Stimulated activated CD8-positive, alpha-beta memory T cell treated with anti-CD3 and anti-CD28 coated beads, Interleukin-2, amount 100 ng/mL, for 1 hour (primary cell): ENCODE measurements at places on chromosomes 11 and 22.

DNA sequence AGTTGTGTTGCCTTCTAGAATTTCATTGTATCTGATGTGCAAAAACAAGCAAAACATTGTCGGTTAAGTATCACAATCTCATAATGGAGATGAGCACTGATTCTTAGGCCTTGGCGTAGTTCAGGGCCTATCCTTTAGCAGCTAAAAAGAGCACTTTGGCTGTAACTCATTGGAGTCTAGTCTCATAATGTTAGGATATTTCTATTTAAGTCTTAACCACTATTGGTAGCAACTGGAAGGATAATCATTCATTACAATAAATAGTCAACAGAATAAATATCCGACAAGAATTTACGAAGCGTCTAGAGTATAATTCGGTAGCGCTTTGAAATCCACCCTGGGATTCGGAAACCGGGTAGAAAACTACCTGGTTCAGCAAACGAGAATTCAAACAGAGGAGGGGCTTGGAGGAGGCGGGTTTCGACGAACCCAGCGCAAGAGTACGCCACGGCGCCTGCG is 461 bp upstream of the EED start:
- DNase-seq = peak; percentile 72

DNA sequence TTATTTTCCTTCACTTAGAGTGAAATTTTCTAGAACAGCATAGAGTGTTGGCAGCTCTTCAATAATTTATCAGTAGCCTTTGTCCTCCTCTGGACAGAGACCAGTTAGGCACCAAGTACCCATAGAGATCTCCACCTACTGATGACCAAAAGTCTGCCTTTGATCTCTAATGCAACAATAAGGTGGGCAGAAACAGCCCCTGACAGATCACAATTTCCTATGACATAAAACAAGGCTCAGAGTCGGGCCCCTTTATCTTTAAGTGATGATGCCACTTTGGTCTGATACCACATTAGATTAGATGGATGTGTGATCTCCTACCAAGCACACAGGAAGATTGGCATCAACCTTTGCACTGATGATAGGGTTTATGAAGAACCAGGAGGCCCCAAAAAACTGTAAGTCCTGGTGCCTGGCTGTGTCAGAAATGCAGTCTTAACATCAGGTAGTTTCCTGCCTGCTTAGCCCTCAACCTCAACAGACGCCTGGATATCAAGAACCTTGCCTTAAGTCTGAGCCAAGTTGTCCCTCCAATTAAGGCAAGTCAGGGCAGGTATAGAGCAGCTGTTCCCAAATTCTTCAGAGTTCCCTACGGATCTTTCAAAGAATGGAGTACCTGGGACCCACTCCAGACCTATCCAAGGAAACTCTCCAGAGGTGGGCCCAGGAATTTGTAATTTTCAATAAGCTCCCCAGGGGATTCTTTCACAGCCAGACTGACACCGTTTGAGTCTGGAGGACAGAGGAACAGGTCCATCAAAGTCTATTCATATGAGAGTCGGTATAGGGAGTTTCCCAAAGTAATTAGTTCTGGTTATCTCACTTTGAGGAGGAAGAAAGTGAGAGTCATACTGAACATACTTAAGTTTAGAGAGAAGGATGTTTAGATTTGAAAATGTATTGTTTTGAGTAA is 30.6 kb upstream of the TMPRSS4 start:
- peak; percentile 19 for DNase-seq

- no peak for DNase-seq
Observed at GRCh38 chr11:129268371-129268770, 76.2 kb upstream of the ARHGAP32 start.

- DNase-seq = no peak
Observed at GRCh38 chr22:19187716-19188563, 9.4 kb upstream of the SLC25A1 start.

DNA sequence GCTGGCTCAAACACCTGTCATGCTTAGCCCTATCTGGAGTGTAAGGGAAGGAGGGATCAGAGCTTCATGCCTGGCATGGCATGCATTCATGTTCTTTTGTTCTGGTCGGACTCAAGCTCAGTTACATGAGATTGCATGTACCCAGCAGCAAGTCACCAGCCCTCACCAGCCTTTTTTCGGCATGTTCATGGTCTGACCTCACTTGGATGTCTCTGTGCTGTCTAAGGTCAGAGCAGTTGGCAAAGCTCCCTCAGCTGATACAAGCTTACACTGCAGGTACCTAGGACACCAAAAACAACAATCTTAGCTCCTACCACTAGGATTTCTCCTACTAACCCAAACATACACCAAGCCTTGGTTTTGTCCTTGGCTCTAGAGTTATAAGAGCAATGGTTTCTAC is 152.6 kb downstream of the BARX2 start:
- DNase-seq = no peak

DNA sequence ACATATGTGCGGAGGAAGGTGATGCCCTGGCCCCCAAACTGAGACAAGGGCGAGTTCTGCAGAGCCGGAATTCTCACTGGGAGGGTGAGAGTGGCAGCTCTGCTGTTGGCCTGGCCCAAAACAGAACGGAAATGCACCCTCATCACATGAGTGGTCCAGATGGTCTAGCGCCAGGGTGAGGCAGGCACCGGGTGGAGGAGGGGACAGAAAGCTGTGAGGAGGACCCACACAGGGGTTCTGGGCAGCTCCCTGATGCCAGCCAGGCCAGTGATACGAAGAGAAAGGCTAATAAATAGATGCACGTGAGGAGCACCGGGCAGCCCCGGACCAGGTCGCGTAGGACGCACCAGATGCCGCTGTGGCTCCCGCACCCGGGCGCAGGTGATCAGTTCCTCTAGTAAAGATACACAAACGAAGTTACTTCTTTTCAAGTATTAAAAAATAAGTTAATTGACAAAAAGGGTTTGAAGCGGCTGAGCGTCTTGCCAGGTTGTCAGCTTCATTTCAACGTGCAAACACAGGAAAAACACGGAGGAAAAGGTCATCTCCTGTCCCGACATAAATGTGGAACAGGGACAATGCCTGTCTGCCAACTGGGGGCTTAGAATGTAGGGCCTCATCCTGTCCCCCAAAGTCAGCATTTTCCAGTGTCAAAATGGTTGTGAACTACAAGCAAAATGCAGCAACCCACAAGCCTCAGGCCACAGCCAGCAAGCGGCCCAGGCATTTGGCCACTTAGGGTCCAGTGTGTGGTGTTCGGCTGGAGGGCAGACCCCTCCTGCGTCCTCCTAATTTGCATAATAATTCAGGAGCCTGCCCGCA is 15.3 kb upstream of the BID start:
- DNase-seq = no peak

DNA sequence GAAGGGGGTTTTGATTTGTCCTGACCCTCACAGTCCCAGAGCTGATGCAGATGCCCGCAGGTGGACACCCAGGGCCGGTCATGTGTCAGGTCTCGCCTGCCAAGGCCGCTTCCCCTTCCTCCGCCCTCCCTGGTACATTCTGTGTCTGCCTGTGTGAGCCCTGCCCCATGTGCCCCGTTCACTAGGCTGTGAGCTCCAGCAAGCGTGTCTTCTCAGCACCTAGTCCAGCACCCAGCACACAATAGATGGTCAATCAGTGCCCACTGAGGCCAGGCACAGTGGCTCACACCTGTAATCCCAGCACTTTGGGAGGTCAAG is 29.9 kb upstream of the PPARA start:
- DNase-seq = no peak

DNA sequence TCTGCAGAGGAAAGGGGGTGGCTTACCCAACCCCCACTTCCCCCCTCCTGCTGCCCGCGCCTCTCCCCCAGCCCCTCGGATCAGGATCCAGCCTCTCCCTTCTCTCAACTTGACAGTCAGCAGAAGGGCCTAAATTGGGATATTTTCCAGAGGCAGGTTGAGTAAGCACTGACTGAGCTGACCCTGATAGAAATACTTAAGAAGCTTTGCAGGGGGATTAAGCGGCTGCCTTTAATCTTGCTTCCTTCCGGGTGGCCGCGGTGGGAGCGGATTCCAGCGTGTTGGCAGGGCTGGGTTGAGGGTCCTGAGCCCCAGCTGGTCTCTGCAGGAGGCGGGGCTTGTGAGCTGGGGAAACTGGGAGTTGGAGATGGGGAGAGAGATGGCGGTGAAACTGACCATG is 445.2 kb downstream of the NTM start:
- no peak for DNase-seq

DNA sequence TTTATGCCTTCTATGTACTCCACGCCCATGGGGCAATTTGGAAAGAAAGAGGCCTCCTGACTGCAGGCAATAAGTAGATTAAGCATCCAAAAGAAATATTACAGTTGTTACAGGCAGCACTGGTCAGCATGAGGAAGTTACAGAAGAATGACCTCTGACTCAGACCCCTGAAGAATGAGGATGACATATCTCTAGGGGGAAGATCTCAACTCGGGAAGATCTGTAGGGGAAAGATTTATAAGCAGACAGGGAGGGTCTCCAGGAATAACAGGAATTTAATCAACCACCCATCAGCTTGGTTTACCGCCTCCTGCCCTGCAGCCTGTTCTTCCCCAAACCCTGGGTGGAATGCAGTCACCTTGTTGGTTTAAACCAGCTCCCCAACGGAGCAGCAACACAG is 58.0 kb downstream of the RCN1 start:
- no peak for DNase-seq

DNA sequence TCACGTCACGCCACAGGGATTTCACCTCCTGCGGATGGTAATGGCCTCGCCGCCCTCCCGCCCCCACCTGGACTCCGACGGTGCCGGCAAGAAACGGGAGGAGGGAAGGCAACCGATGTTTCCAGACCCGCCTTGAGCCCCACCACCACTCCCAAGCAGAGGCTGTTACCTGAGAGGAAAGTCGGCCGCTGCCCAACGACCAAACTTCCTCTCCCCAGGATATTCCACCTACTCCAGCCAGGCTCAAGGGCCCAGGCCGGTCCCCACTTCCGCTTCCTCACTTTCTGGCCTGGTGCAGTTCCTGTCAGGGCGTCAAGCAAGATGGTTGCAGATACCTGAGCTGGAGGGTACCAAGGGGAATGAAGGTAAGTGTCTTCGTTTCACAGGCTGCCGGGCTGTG is at the start of gene ENTHD1:
Gene ENTHD1 (minus strand): TSS at position 235 of the 400 bp plus-strand sequence. CDS start 6,012 bp downstream, outside the sequence.
- no peak for DNase-seq

DNA sequence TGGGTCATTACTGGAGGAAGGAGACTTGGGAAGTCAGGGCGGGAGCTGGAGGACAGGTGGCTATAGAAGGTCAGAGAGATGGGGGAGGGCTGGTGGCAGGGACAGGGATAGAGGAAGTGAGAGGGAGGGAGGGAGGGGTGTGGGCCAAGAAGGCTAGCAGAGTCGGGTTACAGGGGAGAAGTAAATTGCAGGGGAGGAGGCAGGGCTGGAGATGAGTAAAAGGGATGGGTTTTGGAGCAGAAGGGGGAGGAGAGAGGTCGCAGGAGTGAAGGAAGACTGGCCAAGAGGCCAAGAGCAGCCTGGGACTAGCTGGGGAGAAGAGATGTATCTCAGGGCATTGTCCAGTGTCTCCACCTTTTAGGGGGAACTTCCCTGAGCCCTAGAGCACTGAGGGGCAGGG is 33.0 kb downstream of the LRRC10B start:
- DNase-seq = no peak

- DNase-seq = no peak
Observed at GRCh38 chr22:47902646-47903180, 1140.3 kb downstream of the TBC1D22A start.

DNA sequence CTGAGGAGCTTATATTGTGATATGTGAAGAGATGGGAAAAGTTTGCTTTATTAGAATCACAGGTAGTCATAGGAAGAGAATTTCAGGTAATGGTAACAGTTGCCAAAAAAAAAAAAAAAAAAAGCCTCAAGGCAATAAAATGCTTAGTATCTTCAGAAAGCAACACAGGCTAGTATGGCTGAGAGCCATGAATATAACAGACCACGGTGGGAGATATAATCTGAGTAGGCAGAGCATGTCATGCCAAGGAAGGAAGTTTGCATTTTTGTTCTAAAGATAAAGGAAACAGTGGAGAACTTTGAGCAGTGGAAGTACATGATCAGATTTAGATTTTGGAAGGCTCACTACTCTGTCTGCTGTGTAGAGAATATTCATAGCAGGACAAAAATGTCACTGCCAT is 211.4 kb downstream of the ETS1 start:
- DNase-seq = no peak

- DNase-seq = no peak
Observed at GRCh38 chr22:38295863-38296262, 21.4 kb downstream of the CSNK1E start.

DNA sequence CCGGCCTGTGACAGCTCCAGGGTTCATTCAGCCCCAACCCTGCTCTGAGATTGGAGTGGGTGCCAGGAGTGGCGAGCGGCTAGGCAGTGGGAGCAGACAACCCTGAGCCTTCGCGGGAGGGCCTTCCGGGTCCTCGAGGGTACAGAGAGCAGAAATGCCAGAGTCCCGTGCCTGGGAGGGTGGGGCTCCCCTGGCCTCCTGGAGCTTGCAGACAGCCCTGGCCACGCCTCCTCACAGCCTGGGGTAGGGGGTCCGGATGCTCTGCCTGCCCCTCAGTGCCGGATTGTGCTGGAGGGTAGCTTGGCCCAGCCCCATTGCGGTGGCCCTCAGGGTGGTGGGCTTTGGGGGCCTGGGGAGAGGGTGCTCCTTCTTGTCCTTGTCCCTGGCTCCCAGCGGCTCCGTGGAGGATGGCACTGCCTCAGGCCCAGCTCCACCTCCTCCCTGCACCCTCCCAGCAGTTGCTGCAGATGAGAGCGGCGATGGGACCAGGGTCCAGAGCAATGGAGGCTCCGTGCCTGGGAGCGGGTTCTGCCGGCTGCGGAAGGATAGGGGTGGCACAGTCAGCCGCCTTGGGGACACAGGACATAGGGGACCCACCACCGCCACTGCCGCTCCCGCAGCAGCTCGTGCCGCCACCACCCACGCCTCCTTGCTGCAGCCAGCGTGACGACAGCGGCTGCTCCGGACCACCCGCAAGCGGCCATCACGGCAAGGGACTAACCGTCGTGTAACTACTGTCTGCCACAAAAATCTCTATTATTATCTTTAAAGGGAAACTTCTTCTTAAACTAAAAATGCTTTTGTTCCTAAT is 34.9 kb upstream of the OR10G7 start:
- DNase-seq = no peak

GRCh38 chr11:47669856-47670255 is 27.5 kb upstream of the MTCH2 start:
- DNase-seq = no peak

GRCh38 chr11:48055292-48056132 is 75.2 kb downstream of the PTPRJ start:
- peak; percentile 7 for DNase-seq
